Fibroblast of mammary gland (primary cell): ENCODE measurements at places on chromosomes 3 and 15.

DNA sequence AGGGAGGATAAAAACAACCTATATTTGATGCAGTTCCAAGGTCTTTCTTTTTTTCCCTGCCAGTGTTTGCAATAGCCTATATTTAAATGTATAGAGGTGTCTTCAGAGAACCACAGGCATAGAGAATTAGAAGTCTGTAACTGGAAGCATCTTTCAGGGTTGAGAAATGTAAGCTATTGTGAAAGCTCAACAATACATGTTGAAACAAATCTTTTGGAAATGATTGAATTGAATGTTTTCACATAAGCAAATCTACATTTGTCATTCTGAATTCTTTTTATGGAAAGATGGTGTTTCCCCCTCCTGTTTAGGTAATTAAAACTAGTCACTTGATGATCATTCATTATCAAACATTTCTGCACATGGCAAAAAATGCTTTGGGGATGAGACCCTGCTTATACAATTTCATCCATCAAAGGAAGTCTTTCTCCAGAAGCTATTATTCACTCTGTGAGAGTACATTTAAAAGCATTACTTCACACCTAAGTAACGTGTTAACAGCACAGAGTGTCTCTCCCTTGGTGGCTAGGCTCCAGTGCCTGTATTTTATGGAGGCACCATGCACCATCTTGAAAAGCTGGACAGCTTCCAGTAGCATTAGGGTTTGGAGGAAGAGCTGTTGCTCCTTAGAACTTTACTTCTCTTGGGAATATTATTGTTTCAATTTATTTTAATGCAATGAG, 406.2 kb downstream of the LSAMP start:
- DNase-seq, result peak; percentile 51

DNA sequence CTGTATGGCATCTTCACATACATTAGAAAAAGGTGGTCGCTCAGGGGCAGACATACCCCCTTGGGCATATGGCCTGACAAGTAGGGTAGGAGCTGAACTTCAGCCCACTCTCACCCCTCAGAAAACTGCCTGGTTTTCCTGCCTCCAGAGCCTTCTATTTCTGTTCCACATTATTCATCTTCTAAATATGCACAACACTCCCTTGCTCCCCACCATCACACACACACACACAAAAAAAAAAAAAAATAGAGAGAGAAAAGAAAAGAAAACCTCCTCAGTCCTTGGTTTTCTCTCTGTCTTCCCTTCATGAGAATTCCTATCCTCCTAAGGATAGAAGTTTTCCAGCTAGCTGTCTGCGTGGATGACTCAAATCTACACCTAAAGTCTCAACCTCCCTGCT, 5.6 kb upstream of the ROPN1 start:
- DNase-seq, result no peak

- DNase-seq, result no peak
Observed at GRCh38 chr3:2303566-2303965, 204.9 kb downstream of the CNTN4 start.

- DNase-seq, result peak; percentile 33
Observed at GRCh38 chr15:33068007-33068481, 126.5 kb downstream of the FMN1 start.

- DNase-seq, result no peak
Observed at GRCh38 chr15:86384186-86384585, 304.5 kb downstream of the AGBL1 start.

- DNase-seq, result no peak
Observed at GRCh38 chr15:42826251-42826890, 89.4 kb upstream of the CDAN1 start.

GRCh38 chr3:63975723-63976122, 47.6 kb downstream of the PSMD6 start:
- DNase-seq, result peak; percentile 90

GRCh38 chr3:54547051-54547450, 380.8 kb downstream of the LRTM1 start:
- no peak for DNase-seq
